ENCODE measurements at places on chromosomes 5 and 9. TPM values are rescaled to one million over a fixed set of nuclear protein-coding genes. Genes with fewer than 3 reads are reported as not detected.

Gene CDK9
- polyA plus RNA-seq = 83.1 TPM

Gene IFNA13
- not detected for polyA plus RNA-seq

GRCh38 chr9:7974335-7974960 is 174.9 kb upstream of the DMAC1 start:
- peak; percentile 30 for DNase-seq

- no peak for DNase-seq
These were observed 45.5 kb downstream of the IARS1 start for GRCh38 chr9:92247981-92248380.

DNA sequence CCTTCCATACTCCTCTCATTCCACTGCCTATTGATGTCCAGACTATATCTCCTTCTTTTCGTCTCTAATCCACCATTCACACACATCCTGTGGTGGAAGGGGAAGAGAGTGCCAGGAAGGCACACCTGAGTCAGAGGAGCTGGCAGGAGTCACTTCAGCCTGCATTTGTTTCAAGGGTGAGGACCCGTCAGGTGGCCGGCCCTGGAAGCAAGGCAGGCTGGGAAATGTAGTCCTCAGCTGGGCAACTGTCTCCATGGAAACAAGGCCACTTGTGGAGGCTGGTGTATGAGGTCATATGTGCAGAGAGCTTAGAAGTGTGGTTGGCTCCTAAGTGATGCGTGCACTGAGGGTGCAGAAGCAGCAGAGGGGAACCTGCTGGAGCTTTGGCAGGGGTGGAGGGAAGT is 278.4 kb downstream of the NSG2 start:
- DNase-seq = no peak

GRCh38 chr5:159582756-159583541 is 252.7 kb upstream of the IL12B start:
- no peak for DNase-seq

DNA sequence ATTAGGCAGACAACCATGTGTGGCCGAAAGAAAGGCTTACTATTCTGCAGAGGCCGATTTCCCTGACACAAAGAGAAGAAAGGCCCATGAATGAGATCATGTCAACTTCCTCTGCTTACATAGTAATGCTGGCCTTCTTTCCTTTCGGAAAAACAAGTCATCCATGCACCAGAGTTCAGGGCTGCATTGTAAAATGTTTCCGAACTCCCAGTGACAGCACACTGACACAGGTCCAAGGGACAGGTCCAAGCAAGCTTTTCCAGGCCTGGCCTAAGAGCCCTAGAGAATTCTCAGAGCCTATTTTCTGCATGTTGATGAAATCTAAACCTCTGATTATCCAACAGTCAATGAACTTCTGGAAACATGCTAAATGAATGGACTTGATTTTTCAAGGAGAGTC is 140.9 kb downstream of the ZNF608 start:
- DNase-seq = no peak

GRCh38 chr9:130497139-130497538 is 52.4 kb downstream of the ASS1 start:
- no peak for DNase-seq

Data from immature natural killer cell (primary cell).